8988T (cell line): ENCODE measurements at places on chromosomes 2 and 18.
A peak's percentile ranks its signal among the peaks of the same experiment; 100 is the strongest.

DNA sequence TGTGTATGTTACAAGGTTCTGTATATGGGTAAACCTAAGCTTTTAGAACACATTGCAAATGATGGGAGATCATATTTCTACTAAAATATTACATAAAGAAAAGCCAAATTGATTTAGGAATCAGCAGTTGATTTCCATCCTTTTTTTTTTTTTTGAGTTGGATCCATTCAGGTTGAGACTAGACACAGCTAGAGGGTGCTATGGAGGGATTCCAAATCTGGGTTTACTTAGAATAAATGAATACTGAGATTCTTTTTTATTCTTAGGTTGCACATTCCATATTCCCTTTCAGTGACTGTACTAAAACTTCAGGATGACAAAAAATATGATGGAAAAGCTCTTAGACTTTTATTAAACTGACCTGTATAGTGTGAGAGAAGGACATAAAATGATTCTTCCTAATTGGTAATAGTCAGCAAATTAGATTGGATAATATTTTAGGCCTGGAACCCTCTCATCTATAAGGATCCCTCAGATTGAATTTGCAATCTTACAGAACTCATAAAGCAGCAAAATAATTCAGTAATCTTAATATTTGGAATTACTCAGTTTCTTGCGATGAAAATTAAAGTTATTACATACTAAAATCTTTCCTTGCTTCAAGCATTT lies 183.3 kb upstream of the SESTD1 start:
- no peak for DNase-seq

DNA sequence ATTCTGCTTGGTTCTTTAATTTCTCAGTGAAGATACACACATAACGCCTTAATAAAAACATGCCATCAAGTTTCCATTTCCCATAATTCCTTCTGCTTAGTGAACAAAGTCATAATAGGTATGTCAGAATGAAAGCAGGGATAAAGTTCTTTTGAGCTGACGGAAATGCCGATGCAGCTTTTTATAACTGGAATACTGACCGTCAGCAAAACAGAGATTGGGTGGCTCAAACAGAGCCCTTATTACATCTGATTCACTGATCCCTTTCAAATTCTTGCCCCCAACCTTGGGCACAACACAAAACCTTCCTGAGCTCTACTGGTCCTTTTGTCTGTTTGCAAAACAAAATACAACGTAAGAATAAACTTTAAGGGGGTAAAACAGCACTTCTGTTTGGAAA lies 140.4 kb downstream of the CDH2 start:
- no peak for DNase-seq

GRCh38 chr2:43005245-43005974 lies 213.0 kb upstream of the HAAO start:
- DNase-seq, result no peak

- no peak for DNase-seq
Measured at GRCh38 chr2:229888031-229888430, 33.8 kb downstream of the TRIP12 start.

- no peak for DNase-seq
Measured at GRCh38 chr2:43212216-43212835, 14.1 kb downstream of the ZFP36L2 start.

GRCh38 chr2:164717000-164717803 lies 95.9 kb upstream of the GRB14 start:
- no peak for DNase-seq

- no peak for DNase-seq
Measured at GRCh38 chr18:69996417-69996816, 48.7 kb upstream of the CD226 start.

GRCh38 chr2:70709275-70710037 lies 58.5 kb downstream of the ADD2 start:
- no peak for DNase-seq

DNA sequence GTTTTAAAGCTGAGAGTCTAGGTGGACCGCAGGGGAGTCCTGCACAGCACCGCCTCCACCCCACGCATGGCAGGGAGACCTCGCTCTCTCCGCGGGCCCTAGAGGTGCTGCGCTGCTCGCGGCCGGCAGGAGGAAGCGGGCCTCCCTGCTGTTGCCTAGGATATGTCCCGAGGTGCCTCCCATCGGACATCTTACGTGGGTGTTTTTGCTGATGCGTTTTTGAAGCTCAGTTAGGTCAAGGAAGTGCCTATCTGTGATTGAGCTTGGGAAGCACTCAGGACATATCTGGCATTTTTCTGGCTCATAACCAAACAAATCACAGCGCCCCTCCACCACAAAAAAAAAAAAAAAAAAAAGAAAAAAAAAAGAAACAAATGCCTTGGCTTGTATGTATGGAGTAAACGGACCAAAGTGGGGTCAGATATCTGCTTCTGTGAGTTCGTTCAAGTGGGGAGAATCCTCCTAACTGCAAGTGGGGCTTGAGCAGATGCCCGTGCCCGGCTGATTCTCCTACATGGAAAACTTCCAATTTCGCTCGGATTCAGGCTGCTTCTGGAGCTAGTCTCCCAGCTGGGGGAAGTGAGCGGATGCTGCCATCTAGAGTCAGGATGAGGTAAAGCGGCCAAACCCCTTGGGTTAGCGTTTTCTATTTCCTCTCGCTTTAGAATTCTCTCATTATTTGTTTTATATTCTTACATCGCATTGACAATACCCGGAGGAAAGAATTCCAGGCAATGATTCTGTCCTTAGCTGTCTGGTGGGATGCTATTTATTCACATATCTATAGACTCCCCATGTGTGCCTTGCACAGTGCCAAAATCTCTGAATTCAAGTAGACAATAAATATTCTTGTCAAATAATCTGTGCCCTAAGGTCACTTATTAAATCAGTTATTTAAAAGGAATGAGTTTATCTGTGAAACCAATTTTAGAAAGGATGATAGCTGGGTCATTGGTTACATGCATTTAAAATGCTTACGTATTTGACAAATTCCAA lies 95.3 kb downstream of the CD8B2 start:
- peak; percentile 91 for DNase-seq

- no peak for DNase-seq
Measured at GRCh38 chr18:30132959-30133358, 909.6 kb downstream of the DSC3 start.

DNA sequence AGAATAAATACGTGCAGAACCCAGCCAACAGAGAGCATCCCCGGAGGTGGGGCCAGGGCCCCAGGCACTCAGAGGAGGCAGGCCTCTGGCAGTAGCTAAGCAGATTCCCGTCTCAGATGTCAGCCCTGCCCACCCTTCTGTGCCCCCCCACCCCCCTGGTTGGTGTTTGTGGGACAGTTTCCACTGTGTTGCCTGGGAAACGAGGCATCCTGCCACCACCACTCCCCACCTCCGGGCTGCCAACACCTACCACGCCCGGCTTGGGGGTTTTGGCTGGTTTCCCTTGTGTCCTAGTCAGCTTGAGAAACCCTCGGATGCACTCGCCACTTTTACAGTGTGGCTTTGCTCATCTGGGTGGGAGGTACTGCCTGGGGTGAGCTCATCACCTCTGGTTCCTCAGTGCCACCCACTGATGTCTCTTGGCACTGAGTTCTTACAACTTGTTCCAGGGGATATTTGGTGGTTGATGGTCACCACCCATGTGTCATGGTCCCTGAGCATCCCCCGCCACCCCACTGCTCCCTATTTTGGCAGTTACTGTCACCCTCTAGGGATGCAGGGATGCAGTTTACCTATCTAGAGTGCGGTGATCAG lies 72.4 kb upstream of the YWHAQ start:
- no peak for DNase-seq

- no peak for DNase-seq
Measured at GRCh38 chr2:232779465-232779864, 3.1 kb upstream of the KCNJ13 start.

GRCh38 chr2:28447086-28447485 lies 48.8 kb upstream of the PLB1 start:
- no peak for DNase-seq
